ENCODE measurements at places on chromosomes 11 and 22.
A peak's percentile ranks its signal among the peaks of the same experiment; 100 is the strongest.

GRCh38 chr11:45110562-45110961, 35.9 kb upstream of the PRDM11 start:
- DNase-seq, result peak; percentile 41

DNA sequence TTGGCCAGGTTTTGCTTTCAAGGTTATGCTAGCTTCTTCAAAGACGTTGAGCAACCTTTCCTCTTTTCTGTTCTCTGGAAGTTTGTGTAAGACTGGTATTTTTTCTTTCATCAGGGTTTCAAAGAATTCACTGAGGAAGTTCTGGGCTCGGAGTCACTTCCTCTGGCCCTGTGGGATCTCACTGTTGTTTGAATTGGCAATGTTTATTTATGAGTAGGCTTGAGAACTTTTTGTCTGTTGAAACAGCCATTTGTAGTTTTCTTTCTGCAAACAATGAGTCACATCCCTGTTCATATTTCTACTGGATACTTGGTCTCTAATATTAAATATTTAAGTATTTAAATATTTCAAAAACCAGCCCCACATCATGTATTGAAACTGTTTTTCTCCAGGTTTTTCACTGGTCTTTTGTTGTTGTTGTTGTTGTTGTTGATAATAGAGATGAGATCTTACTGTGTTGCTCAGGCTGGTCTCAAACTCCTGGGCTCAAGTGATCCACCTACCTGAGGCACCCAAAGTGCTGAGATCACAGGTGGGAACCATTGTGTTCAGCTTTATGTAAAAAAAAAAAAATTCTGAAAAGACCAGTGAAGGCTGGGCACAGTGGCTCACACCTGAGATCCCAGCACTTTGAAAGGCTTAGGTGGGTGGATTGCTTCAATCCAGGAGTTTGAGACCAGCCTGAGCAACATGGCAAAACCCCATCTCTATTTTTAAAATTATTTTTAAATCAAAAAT, 26.9 kb downstream of the SUSD2 start:
- no peak for DNase-seq

GRCh38 chr22:44848791-44849420, 96.5 kb downstream of the ARHGAP8 start:
- DNase-seq, result no peak

- DNase-seq, result no peak
These were observed 80.0 kb downstream of the BRD1 start for GRCh38 chr22:49747716-49748115.

GRCh38 chr11:75867778-75868374, 52.9 kb downstream of the UVRAG start:
- peak; percentile 24 for DNase-seq
